RWPE2 (cell line): ENCODE measurements at places on chromosomes 3 and 15.

DNA sequence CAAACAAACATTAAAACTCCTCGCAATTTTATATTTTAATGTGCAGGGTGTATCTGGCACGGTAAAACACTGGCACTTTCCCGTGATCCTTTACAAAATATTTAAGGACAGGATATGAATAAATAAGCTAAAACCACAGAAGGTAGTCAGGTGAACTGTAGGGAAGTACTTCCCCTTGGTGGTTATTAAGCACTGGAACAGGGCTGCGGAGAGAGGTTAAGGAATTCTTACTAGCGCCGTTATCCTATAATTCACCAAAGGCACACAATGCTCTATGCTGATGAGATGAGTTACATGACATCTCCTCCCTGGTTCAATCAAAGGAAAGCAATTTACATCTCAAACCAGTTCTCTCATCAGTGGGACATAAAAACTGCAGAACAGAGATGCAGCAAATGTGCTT, 289.8 kb downstream of the ZBTB20 start:
- no peak overlapping the region for H3K27ac ChIP-seq
- H3K36me3 ChIP-seq = no peaks in the 10 kb centered on the region
- no peaks in the 10 kb centered on the region for H3K27me3 ChIP-seq
- H3K4me1 ChIP-seq = no peaks in the 10 kb centered on the region
- DNase-seq = no peak
- no peak overlapping the region for H3K4me3 ChIP-seq

GRCh38 chr15:36831125-36831903, 251.9 kb downstream of the CDIN1 start:
- peak overlapping the region; percentile 23 for H3K27ac ChIP-seq
- peaks cover 11% of the 10 kb centered on the region for H3K4me1 ChIP-seq
- H3K27me3 ChIP-seq = peaks cover 5% of the 10 kb centered on the region
- no peaks in the 10 kb centered on the region for H3K36me3 ChIP-seq
- no peak overlapping the region for H3K4me3 ChIP-seq
- DNase-seq = no peak

DNA sequence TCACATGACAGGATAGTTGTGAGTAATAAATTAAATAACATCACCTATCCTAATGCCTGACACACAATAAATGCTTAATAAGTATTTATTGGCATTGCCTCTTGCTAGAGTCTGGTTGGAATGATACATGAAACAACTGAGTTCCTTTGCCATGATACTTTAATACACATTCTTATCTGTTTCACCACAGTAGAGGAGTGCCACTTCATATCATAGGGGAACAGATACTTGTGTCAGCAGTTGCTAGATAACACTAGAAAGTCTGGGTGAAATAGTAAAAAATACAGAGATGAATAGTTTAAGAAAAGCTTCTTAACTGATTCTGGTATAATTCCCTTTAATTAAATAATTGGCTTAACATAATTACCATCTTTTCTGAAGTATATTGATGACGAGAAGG, 380.0 kb upstream of the GOLIM4 start:
- no peaks in the 10 kb centered on the region for H3K4me1 ChIP-seq
- H3K4me3 ChIP-seq = no peak overlapping the region
- no peak overlapping the region for H3K27ac ChIP-seq
- no peak for DNase-seq

- H3K4me1 ChIP-seq = peaks cover 26% of the 10 kb centered on the region
- no peaks in the 10 kb centered on the region for H3K27me3 ChIP-seq
- DNase-seq = no peak
Observed at GRCh38 chr3:195900436-195901355, 7.7 kb downstream of the TNK2 start.

- no peaks in the 10 kb centered on the region for H3K36me3 ChIP-seq
- no peaks in the 10 kb centered on the region for H3K27me3 ChIP-seq
- no peak for DNase-seq
- H3K4me1 ChIP-seq = no peaks in the 10 kb centered on the region
Observed at GRCh38 chr3:65078748-65079147, 390.9 kb upstream of the ADAMTS9 start.
